ENCODE measurements at places on chromosomes 1 and 21. TPM values are rescaled to one million over a fixed set of nuclear protein-coding genes. Genes with fewer than 3 reads are reported as not detected.

LCE3D gene
- total RNA-seq, result 27.1 TPM

OR2T29 gene
- 1.1 TPM for total RNA-seq

CYP4A22 gene
- not detected for total RNA-seq

SPRR1B gene
- total RNA-seq, result 232 TPM

MNDA gene
- 3.7 TPM for total RNA-seq

CRP gene
- not detected for total RNA-seq

TNFSF18 gene
- not detected for total RNA-seq

ACP6 gene
- total RNA-seq, result 17.8 TPM

LCE1F gene
- not detected for total RNA-seq

OPRD1 gene
- not detected for total RNA-seq

GRCh38 chr1:101183388-101183699 lies 53.5 kb upstream of the S1PR1 start:
- no peaks in the 10 kb centered on the region for H3K27me3 ChIP-seq
- no peaks in the 10 kb centered on the region for H3K4me1 ChIP-seq
- no peak overlapping the region for H3K4me3 ChIP-seq
- DNase-seq, result no peak
- H3K36me3 ChIP-seq, result no peaks in the 10 kb centered on the region
- no peak overlapping the region for H3K27ac ChIP-seq

- no peaks in the 10 kb centered on the region for H3K27me3 ChIP-seq
- H3K36me3 ChIP-seq, result peaks cover 14% of the 10 kb centered on the region
- DNase-seq, result no peak
- H3K27ac ChIP-seq, result no peak overlapping the region
- H3K4me3 ChIP-seq, result no peak overlapping the region
These were observed 4.4 kb downstream of the CCN1 start for GRCh38 chr1:85584923-85585322.

DNA sequence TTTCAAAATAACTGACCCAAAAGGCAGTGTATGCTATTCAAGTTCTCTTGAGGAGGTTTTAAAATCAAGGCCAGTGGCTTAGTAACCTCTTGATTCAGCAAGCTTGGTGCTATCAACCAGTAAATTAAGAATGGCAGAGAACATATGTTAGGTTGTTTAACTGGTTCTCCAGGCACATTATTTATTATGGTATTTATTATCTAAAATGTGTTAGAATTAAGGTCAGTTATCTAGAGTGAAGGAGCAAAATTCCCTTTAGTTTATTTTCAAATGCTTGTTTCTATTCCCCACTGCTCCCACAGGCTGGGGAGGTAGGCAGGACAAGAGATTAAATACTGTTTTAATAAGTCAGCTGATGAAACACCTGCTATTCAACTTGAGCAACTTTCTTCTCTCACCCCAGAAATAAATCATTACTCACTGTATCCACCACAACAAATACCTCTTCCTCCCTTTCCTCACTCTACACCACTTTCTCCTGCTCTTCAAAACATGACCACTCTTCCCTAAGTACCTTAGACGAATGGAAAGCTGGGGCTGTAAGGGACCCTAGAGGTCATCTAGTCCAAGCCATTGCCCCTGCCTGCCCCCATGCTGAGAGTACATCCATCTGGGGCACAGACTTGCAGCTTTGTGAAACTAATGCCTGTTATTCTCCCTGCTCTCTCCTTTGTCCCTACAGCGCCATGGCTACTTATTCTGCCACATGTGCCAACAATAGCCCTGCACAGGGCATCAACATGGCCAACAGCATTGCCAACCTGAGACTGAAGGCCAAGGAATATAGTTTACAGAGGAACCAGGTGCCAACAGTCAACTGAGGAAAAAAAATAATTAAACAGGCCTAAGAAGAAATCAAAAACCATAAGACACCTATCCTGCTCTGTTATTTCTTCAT lies 71.7 kb downstream of the PRRX1 start:
- no peaks in the 10 kb centered on the region for H3K36me3 ChIP-seq
- no peaks in the 10 kb centered on the region for H3K4me1 ChIP-seq
- no peak overlapping the region for H3K4me3 ChIP-seq
- H3K27ac ChIP-seq, result no peak overlapping the region
- no peak for DNase-seq

- no peaks in the 10 kb centered on the region for H3K4me1 ChIP-seq
- H3K27me3 ChIP-seq, result no peaks in the 10 kb centered on the region
- no peak for DNase-seq
These were observed 35.3 kb upstream of the NGF start for GRCh38 chr1:115373305-115373704.

DNA sequence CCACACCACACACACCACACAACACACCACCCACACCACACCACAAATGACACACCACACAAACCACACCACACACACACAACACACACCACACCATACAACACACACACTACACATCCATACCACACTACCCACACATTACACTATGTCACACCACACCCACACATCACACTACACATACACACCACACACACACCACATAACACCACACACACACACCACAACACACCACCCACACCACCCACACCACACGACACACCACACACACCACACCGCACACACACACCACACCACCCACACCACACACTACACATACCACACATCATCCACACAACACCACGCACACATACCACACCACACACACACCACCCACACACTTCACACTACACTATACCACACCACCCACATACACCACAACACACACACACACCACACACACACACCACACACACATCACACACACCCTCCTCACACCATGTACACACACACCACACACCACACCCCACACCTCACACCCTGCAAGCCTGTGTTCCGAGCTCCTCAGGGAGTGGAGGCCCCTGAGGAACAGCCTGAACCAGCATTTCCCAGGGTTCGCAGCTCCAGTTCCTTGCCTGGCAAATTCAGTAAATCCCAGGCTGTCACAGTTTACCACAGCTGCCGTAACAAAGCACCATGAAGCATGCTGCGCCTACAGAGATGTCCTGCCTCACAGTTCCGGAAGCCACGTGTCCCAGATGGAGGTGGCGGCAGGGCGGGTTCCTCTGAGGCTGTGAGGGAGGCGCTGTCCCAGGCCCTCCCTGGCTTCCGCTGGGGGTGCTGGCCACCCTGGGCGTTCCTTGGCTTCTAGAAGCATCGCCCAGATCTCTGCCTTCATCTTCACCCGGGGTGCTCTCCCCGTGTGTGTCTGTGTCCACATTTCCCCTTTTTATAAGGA lies 69.8 kb upstream of the ATP5PO start:
- no peak for DNase-seq
- no peaks in the 10 kb centered on the region for H3K4me1 ChIP-seq
- H3K36me3 ChIP-seq, result no peaks in the 10 kb centered on the region
- H3K4me3 ChIP-seq, result no peak overlapping the region
- H3K27me3 ChIP-seq, result no peaks in the 10 kb centered on the region
- H3K27ac ChIP-seq, result no peak overlapping the region

GRCh38 chr1:15730936-15731335 lies 5.1 kb upstream of the SLC25A34 start:
- H3K27ac ChIP-seq, result no peak overlapping the region
- peaks cover 90% of the 10 kb centered on the region for H3K36me3 ChIP-seq
- peaks cover 22% of the 10 kb centered on the region for H3K4me1 ChIP-seq
- H3K27me3 ChIP-seq, result no peaks in the 10 kb centered on the region
- H3K4me3 ChIP-seq, result no peak overlapping the region
- no peak for DNase-seq

DNA sequence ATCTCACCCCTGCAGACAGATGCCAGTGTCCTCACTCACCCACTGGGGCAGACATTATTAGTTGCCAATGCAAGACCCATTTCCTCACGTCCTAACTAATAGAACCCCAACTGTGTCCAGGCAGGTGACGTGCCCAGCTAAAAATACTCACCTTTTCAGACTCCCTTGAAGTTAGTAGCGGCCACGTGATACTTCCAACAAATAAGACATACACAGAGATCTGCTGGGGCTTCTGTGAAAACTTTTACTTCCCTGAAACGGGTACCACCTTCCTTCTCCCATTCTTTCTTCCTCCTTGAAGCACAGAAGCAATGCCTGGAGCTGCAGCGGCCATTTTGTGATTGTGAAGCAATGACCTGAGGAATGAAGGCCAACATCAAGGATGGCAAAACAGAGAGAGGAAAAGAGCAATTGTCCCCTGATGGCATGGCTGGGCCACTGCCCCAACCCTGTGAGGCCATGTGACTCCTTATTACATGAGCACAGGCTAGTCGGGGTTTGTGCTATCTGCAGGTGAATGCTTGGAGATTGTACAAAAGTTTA lies 74.4 kb upstream of the TMPRSS2 start:
- H3K4me1 ChIP-seq, result no peaks in the 10 kb centered on the region
- no peak overlapping the region for H3K4me3 ChIP-seq
- no peaks in the 10 kb centered on the region for H3K36me3 ChIP-seq
- H3K27me3 ChIP-seq, result no peaks in the 10 kb centered on the region
- DNase-seq, result peak; percentile 16
- no peak overlapping the region for H3K27ac ChIP-seq

DNA sequence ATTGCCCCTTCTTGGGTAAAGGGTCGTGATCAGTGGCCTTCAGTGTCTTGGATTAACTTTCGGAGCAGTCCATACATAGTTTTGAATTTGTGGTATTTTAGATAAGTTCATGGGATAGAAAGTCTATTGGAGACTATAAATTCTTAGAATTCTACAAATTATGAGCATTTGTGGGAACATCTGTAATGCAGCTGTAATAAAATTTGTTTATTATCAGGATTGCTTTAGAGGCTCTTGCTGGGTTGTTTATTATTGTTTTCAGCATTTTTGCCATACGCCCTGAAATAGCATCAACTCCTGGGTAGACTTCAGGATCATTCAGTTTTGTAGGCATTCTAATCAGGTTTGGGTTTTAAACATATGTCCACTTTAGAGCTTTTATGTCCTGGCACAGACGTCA lies 16.1 kb downstream of the LAMC1 start:
- DNase-seq, result no peak
- H3K36me3 ChIP-seq, result no peaks in the 10 kb centered on the region
- H3K4me3 ChIP-seq, result no peak overlapping the region
- H3K27ac ChIP-seq, result peak overlapping the region; percentile 8
- no peaks in the 10 kb centered on the region for H3K27me3 ChIP-seq

- H3K4me3 ChIP-seq, result no peak overlapping the region
- no peaks in the 10 kb centered on the region for H3K27me3 ChIP-seq
- no peaks in the 10 kb centered on the region for H3K36me3 ChIP-seq
- H3K27ac ChIP-seq, result peak overlapping the region; percentile 82
These were observed 104.4 kb downstream of the PTPN14 start for GRCh38 chr1:214446772-214447556.

DNA sequence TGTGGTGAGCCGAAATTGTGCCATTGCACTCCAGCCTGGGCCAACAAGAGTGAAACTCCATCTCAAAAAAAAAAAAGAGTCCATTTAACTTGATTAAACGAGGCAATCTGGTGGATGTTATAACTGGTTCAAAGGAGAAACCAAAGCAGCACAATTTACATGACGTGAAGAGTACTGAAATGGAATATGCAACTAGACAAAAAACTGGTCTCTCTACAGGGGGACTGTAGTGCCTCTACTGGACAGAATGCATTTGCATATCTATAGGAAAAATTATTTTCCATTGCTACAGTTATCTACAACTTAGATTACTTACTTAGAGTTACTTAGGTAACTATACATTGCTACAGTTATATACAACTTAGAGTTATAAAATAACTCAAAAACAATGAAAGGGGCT lies 2.7 kb upstream of the CAPN2 start:
- peaks cover 60% of the 10 kb centered on the region for H3K4me1 ChIP-seq
- H3K27ac ChIP-seq, result no peak overlapping the region
- H3K27me3 ChIP-seq, result no peaks in the 10 kb centered on the region
- no peak for DNase-seq
- H3K36me3 ChIP-seq, result no peaks in the 10 kb centered on the region
- no peak overlapping the region for H3K4me3 ChIP-seq

GRCh38 chr1:232138044-232138443 lies 491.9 kb downstream of the SIPA1L2 start:
- no peak overlapping the region for H3K27ac ChIP-seq
- DNase-seq, result no peak
- H3K27me3 ChIP-seq, result no peaks in the 10 kb centered on the region
- H3K4me3 ChIP-seq, result no peak overlapping the region
- no peaks in the 10 kb centered on the region for H3K36me3 ChIP-seq

- no peak overlapping the region for H3K27ac ChIP-seq
- H3K36me3 ChIP-seq, result no peaks in the 10 kb centered on the region
- no peak for DNase-seq
- H3K27me3 ChIP-seq, result no peaks in the 10 kb centered on the region
- no peak overlapping the region for H3K4me3 ChIP-seq
- peaks cover 14% of the 10 kb centered on the region for H3K4me1 ChIP-seq
These were observed 25.1 kb downstream of the NENF start for GRCh38 chr1:212457740-212458338.

DNA sequence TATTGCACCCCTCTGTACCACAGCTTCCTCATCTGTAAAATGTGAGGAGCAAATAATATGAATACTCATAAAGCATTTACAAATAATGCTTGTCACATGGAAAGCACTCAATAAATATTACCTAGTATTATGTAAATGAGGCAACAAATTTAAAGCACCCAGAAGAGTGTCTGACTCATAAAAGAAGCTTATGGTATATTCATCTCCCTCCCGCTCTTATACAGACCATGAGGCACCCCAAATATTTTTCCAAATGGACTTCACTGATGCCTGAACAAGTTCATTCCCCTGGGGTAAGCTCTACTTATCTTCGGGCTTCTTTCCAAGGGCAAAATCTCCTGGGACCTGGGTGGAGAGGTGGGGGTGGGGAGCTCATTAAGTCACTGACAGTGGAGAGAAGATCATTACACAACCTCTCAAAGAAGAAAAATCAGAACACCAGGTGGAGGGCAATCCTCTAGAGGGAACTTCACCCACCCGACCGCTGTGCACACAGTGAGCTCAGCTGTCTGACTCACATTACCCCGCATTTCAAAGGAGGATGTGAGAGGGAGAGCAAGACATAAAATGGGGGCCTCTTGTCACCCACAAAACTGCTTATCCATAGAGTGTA lies 166.2 kb downstream of the ASTN1 start:
- DNase-seq, result no peak
- no peak overlapping the region for H3K27ac ChIP-seq
- H3K36me3 ChIP-seq, result no peaks in the 10 kb centered on the region
- H3K4me3 ChIP-seq, result no peak overlapping the region

GRCh38 chr1:27671964-27672749 lies at the start of gene IFI6:
Gene IFI6, minus strand, starts transcription at chr1:27672192. Its CDS starts 2,878 bp downstream, at chr1:27669314.
- peak within 1 kb of the TSS; percentile 54 for H3K4me3 ChIP-seq
- no peaks in the 10 kb centered on the region for H3K36me3 ChIP-seq
- H3K27ac ChIP-seq, result peak within 1 kb of the TSS; percentile 71
- H3K4me1 ChIP-seq, result peaks cover 34% of the 10 kb centered on the region
- no peaks in the 10 kb centered on the region for H3K27me3 ChIP-seq
- DNase-seq, result peak; percentile 92

Data from suprapubic skin (tissue), 4 donors.